ENCODE measurements at places on chromosomes 12 and 14.

- DNase-seq, result no peak
These were observed 1.9 kb downstream of the GNG2 start for GRCh38 chr14:51862176-51862796.

GRCh38 chr12:107493135-107493494, 192.5 kb upstream of the PWP1 start:
- DNase-seq, result no peak

- no peak for DNase-seq
These were observed 290.3 kb downstream of the DPF3 start for GRCh38 chr14:72603639-72604038.

DNA sequence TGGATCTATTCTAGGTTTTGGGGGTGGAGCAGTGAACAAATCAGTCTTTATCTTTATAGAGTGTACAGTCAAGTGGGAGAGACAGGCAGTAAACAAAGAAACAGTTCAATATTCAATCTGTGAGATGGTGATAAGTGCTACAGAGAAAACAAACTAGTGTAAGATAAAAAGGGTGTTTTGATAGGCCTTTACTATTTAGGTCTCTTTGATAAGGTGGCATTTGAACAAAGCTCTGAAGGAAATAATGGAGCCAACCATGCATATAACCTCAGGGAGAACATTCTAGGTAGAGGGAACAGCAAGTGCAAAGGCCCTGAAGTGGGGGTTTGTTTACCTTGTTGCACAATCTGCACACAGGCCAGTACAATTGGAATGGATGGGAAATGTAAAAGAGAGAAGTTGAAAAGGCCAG, 47.3 kb downstream of the PTPN11 start:
- DNase-seq, result no peak

Measured in right atrium auricular region (tissue), 2 donors.